ENCODE measurements at places on chromosomes 16 and 17.

GRCh38 chr16:67807148-67807682 is 526 bp downstream of the TSNAXIP1 start:
- no peak for DNase-seq

DNA sequence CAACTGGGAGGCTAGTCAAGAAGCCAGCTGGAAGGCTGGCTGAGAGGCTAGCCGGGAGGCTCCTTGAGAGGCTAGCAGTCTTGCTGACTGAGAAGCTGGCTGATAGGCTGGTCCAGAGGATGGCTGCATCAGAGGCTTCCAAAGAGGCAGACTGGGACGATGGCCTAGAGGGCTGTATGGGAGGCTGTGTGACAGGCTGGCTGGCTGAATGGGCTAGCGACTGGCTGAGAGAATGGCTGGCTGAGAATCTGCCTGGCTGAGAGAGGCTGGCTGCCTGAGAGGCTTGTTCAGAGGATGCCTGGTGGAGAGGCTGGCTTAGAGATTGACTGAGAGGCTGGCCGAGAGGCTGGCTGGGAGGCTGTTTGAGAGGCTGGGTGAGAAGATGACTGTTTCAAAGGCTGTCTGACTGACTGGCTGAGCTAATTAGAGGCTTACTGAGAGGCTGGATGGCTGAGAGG is 34.8 kb upstream of the ACSM2B start:
- no peak for DNase-seq

- DNase-seq, result no peak
Observed at GRCh38 chr17:7586673-7587419, 3.0 kb downstream of the SOX15 start.

DNA sequence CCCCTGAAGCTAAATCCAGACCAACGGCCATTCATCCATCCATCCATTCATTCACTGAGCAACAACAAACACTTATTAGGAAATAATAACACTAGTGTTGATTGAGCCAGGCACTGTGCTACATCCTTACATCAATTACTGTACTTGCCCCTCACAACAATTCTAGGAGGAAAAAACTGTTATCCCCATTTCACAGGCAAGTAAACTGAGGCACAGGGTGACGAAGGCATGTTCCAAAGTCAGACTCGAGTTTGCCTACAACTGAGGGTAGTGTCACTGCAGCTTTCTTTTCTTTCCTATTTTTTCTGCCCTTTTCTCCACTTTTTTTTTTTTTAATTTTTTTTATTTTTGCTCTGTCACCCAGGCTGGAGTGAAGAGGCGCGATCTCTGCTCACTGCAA is 11.2 kb upstream of the MYLK3 start:
- no peak for DNase-seq

- no peak for DNase-seq
Observed at GRCh38 chr17:41907185-41907556, 11.6 kb downstream of the ACLY start.

- no peak for DNase-seq
Observed at GRCh38 chr17:70956726-70957125, 787.4 kb downstream of the KCNJ2 start.

GRCh38 chr17:75636381-75637142 is 3.3 kb downstream of the SMIM5 start:
- no peak for DNase-seq

DNA sequence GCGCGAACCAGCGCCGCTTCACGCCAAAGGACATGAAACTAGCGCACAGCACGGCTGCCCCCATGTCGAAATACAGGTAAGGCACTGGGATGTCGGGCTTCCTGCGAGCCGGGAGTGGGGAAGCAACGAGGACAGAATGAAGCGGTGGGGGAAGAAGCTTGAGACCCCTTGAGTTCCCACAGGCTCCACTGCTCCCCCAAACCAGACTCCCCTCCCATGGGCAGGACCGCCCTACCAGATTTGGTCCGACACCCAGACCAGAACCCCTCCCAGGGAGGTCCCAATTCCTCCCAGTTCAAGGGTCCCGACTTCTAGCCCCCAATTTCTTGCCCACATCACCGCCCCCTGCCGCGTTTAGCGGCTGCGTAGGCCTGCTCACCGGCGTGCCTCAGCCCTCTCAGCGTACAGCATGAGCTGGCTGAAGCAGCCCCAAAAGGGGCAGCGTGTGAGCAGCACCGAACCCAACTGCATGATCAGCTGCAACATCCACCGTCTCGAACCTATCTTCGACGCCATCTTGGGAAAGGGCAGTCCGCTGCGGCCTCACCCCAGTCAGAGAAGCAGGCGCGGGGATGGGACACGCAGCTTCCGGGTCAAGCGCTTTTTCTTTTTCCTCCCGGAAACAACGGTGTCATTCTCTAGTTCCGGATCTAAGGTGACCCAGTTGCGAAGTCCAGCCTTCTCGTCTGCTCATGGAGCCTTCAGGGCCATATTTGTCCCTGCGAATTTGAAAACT is at the start of gene TMEM101:
TMEM101 (minus strand) TSS at position 527 of the 736 bp plus-strand sequence; CDS start at position 516, 11 bp downstream.
- peak; percentile 81 for DNase-seq

GRCh38 chr16:57155702-57156350 is 30.0 kb downstream of the PSME3IP1 start:
- no peak for DNase-seq

- no peak for DNase-seq
Observed at GRCh38 chr17:44738214-44738906, 20.4 kb upstream of the ADAM11 start.

- no peak for DNase-seq
Observed at GRCh38 chr17:49991409-49991808, 3.6 kb downstream of the DLX3 start.

- no peak for DNase-seq
Observed at GRCh38 chr16:3695610-3696369, 21.5 kb downstream of the TRAP1 start.
